ENCODE measurements at places on chromosomes 7 and 10.

- DNase-seq, result no peak
Measured at GRCh38 chr10:36462194-36462593, 663.2 kb upstream of the ANKRD30A start.

GRCh38 chr7:99080679-99081078 is 63.2 kb downstream of the SMURF1 start:
- DNase-seq, result no peak

- no peak for DNase-seq
Measured at GRCh38 chr7:11667071-11667809, 164.8 kb downstream of the THSD7A start.

DNA sequence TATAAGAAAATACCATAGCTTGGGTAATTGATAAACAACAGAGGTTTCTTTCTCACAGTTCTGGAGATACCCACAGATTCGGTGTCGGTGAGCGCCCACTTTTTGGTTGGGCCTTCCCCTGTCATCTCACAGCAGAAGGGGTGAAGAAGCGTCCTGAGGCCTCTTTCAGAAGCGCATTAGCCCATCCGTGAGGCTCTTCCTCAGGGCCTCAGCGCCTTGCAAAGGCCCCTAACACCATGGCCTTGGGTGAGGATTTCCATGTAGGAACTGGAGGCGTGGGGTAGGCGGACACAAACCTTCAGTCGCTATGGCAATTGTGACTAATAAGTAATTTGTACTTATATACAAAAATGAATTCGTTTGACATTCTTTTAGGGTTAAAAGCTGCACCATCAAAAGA is 316.0 kb downstream of the PTPRN2 start:
- DNase-seq, result no peak

DNA sequence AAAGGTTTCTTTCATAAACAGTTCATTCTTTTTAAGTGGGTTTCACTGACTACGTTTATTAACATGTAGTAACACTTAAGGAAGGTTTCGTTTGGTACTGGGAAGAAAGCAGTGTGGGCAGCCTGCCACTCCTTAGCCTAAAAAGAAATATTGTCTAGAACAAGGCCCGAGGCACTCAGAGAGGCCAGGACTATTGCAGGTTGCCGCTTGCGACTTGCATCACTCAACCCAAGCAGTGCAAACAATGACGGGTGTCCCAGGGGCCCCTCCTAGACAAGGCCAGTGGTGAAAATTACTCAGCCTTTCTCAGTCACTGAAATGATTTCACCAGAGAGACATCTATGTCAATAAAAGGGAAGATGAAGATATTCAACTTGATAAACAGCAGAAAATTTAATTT is 243.9 kb downstream of the SNX13 start:
- DNase-seq, result no peak

GRCh38 chr10:43190289-43190688 is 52.0 kb downstream of the CSGALNACT2 start:
- no peak for DNase-seq

- no peak for DNase-seq
Measured at GRCh38 chr7:45703911-45704682, 129.9 kb downstream of the ADCY1 start.

DNA sequence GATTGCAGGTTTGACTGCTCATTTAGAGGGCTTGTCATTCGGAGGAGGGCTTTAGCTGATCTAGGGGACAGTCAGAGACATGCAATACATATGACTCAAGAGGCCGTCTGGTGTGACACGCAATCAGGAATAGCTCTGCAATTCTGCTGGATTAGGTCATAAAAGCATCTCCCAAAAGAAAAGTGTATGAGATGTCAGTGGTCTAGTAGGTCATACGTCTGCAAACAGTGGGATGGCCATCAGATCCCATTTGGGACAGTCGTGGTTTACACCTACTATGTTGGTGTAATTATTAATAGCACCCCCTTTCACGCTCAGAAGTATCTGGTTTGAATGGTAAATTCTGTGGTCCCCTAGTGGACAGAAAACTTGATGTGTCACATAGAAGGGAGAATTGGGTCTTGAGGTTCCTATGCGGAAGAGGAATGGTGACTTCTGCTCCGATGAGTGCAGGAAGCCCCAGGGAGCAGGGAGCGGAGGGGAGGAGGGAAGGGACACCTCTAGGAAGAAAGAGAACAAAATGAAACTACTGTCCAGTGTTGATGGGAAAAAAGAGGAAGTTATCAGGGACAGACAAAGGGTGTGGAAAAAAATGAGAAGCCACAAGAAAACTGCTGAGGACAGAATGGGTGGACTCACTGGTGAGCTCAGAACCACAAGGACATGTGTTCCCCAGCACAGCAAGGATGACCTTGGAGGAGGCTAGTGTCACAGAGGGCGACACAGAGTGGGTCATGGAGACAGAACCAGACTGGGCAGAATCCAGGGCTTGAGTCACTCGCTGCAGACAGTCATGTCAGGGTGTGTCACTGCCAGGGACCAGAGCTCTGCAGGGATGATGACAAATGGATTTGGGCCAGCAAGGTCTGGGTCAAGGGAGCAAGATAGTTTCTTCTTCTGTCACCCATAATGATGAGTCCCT is 59.9 kb downstream of the MAP3K8 start:
- DNase-seq, result no peak

GRCh38 chr10:130048081-130048480 is 62.5 kb downstream of the C10orf143 start:
- no peak for DNase-seq

DNA sequence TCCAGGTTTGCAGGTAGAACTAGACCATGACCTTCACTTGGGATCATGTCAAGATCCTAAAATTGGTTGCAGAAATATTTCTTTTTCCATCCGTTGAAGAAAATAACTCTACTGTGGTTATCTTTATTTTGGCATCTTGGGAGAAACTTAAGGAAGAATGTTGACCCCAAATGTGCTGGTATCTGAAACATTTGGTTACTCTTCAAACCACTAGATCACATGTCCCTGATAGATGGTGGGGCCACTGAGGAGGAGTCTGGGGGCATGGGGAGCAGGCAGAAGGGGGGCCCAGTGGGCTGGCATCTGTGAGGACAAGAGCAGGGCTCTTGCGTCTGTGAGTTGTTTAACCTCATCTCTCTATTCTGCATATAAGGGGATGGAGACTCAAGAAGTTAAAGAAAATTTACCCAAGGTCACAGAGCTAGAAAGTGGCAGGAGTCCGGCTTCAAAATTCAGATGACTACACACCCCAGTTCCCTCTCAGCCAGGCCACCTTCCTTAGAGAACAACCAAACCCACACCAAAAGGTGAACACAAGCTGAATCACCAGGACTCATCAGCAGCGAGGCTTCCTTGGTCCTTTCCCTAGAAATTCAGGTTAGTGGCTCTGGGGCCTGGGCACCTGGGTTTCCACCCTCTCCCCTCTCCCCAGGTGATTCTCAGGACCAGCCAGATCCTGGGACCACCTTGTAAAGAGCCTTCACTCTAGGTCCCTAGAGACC is 40.6 kb upstream of the SRGN start:
- peak; percentile 48 for DNase-seq

- no peak for DNase-seq
Measured at GRCh38 chr10:110808615-110809014, 63.1 kb upstream of the PDCD4 start.

- peak; percentile 70 for DNase-seq
Measured at GRCh38 chr7:100208911-100209408, 10.8 kb upstream of the PVRIG start.

GRCh38 chr7:135205850-135206249 is 5.5 kb downstream of the WDR91 start:
- peak; percentile 6 for DNase-seq

- DNase-seq, result peak; percentile 44
Measured at GRCh38 chr10:15254808-15255648, 86.5 kb upstream of the NMT2 start.

DNA sequence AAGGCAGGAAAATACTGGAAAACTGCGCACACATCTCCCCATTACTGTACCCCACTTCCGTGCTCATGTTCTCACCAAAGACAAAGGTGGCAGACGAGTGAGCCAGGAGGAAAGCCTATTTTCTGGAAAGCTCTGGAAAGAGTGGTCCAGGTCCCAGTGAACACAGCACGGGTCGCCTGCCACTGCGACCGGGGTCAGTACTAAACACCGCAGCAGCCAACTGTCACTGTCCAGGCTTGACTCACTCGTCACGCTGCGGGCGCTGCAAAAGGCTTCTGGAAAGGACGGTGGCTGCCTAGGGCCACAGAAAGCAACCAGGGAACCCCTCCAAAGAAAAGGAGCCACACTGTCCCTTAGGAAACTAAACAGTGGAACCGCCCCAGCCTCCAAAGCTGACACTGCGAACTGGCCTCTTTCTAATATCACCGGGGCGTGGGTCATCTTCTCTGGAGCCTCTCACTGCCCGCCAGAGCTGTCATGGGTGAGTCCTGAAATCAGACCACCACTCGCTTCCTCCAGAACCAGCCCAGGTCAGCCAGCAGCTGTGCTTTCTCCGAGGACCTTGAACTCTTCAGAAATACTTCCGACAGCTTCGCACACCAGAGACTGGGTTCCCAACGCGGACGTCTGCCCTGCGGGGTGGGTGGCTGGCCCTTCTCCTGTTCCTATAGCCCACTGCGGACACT is 4.0 kb downstream of the RADIL start:
- no peak for DNase-seq

DNA sequence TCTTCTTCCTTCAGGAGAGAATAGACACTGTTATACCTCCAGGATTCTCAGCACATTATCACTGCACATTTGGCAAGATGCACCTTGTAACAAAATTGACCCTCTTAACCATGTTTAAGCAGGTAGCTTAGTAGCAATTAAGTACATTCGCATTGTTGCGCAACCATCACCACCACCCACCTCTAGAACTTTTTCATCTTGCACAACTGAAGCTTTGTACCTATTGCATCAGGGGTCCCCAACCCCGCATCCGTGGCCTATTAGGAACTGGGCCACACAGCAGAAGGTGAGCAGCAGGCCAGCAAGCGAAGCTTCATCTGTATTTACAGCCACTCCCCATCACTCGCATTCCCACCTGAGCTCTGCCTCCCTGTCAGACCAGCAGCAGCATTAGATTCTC is 29.9 kb upstream of the SMURF1 start:
- DNase-seq, result no peak

DNA sequence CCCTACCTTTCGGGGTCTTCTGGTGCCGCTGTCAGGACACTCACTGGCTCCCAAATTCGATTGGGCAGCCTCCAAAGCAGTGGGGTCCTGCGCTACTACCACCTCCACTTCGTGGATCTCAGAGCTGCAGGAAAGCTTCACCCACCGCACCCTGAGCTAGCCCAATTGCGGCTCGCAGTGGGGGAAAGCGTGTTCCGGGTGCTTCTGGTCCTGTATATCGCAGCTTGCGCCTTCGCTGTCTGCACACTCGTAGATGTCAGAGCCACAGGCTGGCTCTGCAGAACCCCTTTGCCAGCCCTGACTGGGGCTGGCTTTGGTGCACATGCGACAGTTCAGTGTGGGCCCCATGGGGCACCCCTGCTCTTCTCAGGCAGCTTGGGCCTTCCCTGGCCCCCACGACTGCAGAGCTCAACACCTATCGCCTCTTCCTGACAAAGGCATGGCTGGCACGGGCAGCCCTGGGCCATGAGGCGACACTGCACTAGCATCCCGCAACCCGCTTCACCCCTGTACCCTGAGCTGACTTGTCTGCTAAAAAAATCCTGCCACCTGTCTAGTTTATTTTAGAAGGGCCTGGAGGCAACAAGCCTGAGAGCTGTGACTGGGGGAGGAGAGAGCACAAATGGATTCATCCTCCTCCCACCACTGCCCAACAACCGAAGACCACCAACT is 78.7 kb upstream of the ABI1 start:
- DNase-seq, result no peak

GRCh38 chr10:4822208-4822607 is 3.8 kb upstream of the AKR1E2 start:
- no peak for DNase-seq

DNA sequence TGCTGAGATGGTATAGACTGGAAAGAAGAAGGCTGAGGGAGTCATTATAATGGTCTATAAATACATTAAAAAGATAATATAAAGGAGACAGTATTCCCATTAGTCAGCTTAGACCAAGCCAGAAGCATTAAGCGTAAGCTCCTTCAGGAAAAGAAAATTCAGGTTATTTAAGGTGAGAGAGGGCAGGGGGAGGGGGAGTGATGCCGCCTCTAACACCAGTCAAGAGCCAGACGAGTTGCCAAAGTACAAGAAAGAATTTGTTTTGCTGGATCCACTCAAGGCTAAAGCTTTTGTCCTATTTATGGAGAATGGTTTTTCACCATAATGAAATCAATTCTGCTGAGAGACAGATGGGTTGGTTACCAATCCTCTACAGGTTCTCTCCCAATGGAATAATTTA is 99.3 kb downstream of the CFAP58 start:
- DNase-seq, result no peak

- peak; percentile 81 for DNase-seq
Measured at GRCh38 chr7:2521952-2522591, 2.5 kb downstream of the LFNG start.

DNA sequence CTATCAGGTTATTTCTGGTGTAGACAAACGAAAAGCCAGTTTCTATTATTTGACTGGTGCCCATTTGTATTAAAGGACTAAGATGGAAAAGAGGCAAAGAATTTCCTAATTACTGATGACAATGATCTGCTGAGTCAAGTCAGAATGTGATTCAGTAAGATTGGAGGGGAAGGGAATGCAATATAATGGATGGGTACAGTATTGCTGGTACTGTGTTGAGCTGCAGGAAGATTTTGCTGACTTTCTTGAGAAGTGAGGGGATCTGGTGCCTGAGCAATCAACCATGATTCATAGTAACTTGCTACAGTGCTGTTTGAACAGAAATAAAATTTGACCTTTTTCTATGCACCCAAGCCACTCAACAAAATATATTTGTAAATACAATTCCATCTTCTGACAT is 139.1 kb upstream of the RHEB start:
- DNase-seq, result no peak

DNA sequence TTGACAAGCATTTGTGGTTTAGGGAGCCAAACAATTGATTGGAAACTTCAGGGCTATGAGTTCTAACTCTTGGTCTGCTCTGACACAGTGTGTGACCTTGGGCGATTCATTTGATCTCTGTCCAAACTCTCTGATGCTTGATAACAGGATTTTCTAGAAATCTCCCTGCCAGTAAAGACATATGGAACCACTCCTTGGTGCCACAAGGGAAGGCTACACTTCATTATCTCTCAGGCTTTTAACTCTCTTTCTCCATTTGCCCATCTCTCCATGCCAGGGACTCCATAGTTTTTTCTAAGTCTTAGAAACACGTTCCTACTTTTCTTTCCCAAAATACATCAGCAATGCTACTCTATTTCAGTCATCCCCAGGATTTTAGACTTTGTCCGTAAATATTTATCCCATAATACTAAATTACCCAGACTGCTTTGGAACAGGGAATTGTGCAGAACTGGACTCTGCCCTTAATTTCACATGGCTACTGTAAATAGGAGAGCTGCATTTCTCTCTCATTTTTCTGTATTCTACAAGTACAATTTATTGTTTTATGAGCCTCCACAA is 488.2 kb downstream of the SUGCT start:
- DNase-seq, result no peak

GRCh38 chr7:53209129-53209528 is 173.7 kb downstream of the POM121L12 start:
- DNase-seq, result no peak

- DNase-seq, result no peak
Measured at GRCh38 chr7:96636979-96637378, 72.7 kb downstream of the SEM1 start.

GRCh38 chr10:25125201-25125611 is 49.6 kb upstream of the GPR158 start:
- DNase-seq, result no peak

- DNase-seq, result no peak
Measured at GRCh38 chr10:100567249-100567648, 31.5 kb downstream of the HIF1AN start.

Measured in activated T-cell treated with anti-CD3 and anti-CD28 coated beads, Interleukin-2, amount 50 U/mL, for 48 hours (primary cell).